NCI-H460 (cell line): ENCODE measurements at places on chromosomes 2 and 18.

DNA sequence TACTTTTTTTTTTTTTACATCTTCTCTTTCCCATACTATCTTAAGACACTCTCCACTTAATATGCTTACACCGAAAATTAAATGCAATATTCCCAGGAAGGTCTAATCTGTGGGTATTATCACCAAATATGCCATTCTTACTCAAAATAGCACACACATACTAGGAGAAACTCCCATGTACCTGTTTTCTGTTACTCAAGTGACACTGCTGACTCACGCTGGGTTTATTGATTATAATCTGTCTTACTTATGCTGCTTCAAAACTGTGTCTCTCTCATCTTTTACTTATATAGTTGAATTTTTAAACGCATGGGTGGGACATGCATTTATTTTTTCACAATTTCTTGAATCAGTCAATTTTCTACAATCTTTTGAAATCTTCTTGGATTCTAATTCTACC lies 29.9 kb downstream of the MRPL19 start:
- DNase-seq: no peak

DNA sequence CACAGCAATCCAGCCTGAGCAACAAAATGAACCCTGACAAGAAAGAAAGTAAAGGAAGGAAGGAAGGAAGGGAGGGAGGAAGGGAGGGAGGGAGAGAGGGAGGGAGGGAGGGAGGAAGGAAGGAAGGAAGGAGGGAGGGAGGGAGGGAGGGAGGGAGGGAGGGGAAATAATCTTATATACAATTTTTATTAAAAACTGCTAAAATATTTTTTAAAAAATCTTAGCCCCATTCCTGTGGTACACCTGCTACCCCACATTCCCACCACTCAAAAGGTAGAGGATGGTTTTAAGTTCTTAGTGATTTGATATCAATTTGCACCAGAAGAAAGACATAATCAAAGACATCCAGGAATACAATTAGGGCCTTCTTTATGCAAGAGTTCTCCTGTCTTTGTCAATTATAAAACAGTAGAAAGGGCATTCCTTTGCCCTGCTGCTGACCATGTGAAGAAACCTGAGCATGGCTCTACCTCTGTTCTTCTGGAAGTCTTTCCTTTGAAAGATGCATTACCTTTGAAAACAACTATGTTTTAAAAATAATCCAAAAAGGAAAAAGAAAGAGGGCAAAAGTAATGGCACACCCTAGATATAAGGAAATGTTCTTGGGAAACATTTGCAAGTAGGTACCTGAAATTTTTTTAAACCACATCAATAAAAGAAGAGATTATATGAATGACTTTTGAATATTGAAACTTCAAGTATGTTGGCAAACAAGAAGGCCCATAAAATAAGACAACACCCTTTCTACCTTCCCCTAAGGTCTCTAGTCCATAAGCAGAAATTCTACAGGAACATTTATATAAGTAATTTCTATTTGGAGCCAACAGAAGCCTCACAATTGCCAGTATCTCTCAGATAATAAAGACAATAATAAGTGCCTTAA lies 33.7 kb upstream of the ACVR2A start:
- DNase-seq: no peak

- DNase-seq: no peak
Measured at GRCh38 chr2:36701391-36701795, 4.9 kb downstream of the VIT start.

DNA sequence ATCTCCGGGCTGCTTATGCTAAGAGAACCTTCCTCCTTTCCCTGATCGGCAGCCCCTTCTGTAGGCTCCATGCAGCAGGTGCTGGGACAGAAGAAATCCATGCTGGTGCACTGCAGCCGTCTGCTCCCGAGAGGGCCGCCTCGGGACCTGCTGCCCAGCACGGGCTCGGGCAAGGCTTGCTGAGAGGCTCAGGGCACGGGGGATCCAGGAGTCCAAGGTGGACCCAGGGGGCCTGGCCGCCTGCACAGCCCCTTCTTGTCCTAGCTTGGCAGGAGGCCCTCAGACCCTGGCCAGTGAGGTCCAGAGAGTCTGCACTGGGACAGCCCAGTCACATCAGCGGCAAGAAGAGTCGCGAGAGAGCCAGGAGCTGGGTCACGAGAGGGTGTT lies 13.3 kb upstream of the DUSP2 start:
- no peak for DNase-seq

- no peak for DNase-seq
Measured at GRCh38 chr2:148023861-148024260, 3.0 kb downstream of the MBD5 start.

DNA sequence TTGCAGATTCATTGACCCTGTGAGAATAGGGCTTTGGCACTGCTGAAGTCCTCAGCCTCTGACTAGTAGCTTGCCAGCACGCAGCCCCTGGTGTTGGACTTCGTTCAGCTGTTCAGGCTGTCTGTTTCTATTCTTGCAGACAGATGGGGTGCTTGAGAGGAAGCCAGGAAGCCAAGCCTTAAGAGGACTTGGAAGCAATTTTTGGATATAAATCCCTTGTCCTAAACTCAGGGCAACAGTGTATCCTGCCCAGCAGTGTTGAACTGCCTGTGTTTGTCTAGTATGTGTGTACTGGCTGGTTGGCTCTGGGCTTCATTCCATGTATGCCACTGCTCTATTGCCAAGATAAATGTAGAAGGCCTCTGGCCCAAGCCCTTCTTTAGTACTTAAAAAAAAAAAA lies 108.6 kb downstream of the COMMD1 start:
- DNase-seq: no peak

GRCh38 chr2:234269769-234270204 lies 219.3 kb downstream of the SPP2 start:
- no peak for DNase-seq

GRCh38 chr2:43642363-43642762 lies 5.3 kb downstream of the PLEKHH2 start:
- DNase-seq: no peak

DNA sequence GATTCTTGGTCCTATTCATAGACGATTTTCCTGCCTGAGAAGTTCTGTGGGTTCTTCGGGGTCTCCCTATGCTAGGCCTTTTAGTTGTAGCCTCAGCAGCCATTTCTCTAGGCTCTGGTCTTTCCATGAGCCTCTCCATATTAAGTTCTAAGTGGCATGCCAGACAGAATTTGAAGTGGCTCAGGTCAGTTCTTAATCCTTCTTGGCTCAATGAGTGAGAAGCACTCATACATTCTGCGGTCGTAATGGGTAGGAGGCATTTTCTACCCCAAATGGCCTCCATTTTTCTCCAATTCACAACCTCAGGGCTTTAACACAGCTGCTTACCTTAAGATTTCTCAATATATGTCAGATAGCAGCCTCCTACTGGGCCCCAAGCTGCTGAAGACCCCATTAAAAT lies 405.3 kb upstream of the GALNT5 start:
- DNase-seq: no peak

- no peak for DNase-seq
Measured at GRCh38 chr2:113848758-113849415, 41.0 kb upstream of the ACTR3 start.

DNA sequence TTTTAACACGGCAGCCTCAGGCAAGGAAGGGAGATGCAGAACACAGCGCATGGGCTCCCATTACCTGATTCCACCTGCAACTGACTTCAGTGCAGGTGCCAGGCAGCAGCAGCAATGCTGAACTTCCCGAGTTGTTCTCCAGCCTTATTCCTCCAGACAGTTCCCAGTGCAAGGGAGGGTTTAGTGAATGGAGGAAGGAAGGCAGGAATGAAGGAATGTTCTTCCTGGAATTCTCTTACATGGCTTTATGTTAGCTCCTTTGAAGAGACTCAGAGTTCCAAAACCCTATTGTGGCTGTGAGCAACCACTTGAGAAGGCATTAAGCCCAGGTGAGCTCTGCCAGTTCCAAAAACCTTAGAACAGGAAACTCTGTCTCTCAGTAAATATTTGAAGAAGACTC lies 45.5 kb downstream of the SERPINB7 start:
- no peak for DNase-seq

DNA sequence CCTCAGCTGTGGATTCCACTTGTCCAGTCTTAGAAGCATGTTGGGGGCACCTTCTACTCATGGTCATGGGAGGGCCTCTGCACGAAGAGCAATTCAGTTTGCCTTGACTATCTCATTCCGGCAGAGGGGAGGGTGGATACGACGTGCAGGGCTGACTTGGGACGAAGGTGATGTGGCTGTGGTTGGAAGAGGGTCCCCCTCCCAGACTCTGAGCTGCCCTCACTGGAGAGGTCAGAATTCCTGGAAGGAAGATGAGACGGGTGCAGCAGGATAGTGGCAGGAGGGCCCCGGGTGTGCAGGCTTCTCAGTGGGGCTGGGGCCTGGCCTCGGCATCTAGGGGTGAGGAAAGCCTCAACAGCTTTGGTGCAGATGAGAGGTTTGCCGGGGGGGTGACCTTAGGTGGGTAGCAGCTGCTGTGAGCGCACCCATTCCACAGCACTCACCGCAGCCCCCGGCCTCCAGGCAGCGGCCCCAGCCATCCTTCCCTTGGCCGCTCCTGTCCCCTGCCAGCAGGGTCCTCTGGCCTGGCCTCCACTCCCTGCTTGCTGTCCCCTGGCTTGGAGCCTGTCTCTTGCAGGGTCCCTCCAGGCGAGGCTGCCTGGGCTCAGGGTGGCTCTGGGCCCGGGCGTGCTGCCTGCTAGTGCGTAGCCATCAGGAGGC lies 3.2 kb downstream of the RNPEPL1 start:
- DNase-seq: no peak

DNA sequence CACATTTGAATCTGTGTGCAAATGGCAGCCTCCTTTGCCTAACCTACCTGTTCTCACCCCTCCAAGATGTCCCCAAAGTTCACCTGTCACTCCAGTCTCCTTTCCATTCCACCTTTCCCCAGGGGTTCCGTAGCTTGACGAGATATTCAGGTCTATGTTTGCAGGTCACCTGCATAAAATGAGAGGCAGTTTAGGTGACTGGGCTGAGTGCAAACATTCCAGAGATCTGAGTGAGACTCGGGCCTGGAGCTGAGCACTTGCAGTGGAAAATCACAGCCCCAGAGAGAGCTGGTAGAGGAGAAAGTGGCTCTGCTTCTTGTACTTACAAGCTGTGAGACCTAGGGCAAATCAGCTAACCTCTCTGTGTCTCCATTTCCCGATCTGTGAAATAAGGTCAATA lies 20.1 kb downstream of the CAPN14 start:
- DNase-seq: no peak

GRCh38 chr2:1698188-1698945 lies 45.9 kb downstream of the PXDN start:
- DNase-seq: no peak

DNA sequence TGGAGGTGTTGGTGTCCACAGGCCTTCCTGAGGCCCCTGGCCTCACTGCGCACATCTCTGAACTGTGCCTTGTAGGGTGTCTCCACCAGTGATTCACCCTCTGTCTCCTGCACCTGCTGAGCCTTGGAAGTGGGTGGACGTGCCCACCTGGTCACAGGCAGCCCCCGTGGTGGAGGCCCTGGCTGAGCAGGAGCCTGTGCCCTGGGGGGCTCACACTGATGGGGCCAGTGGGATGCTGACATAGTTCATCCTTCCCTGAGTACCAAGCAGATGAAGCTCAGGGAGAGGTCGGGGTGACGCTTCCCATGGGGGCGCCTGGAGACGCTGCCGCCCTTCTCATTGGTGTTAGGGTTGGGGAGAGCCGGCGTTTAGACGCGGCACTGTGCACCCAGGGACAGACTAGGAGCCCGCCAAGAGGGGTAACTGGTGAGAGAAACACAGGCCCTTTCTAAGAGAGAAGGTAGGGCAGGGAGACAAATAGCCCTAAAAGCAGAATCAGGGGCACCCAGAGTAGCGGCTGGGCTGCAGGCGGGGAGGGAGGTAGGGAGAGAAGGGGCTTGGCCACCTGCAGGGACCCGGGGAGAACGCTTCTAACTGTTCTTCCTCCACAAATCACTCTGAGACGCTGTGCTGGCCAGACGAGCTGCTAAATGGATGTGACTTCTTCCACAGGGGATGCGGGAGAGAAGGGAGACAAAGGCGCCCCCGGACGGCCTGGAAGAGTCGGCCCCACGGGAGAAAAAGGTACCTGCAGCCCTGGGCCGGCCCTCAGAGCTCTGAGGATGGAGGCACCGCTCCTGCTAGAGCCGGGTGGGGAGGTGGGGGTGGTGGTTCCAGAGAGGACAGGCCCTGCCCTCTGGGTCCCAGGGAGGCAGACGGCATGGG lies 18.0 kb downstream of the COLEC11 start:
- no peak for DNase-seq

- DNase-seq: no peak
Measured at GRCh38 chr2:145412155-145412554, 892.2 kb upstream of the ZEB2 start.

GRCh38 chr2:120859128-120859527 lies 123.5 kb downstream of the GLI2 start:
- no peak for DNase-seq

- DNase-seq: no peak
Measured at GRCh38 chr2:39144416-39144815, 23.6 kb upstream of the SOS1 start.

- DNase-seq: no peak
Measured at GRCh38 chr2:47842846-47843245, 59.9 kb downstream of the MSH6 start.

- DNase-seq: peak; percentile 38
Measured at GRCh38 chr2:139790807-139791752, 1010.9 kb upstream of the NXPH2 start.

GRCh38 chr2:165443511-165443910 lies 26.0 kb upstream of the CSRNP3 start:
- no peak for DNase-seq
